ENCODE measurements at places on chromosomes 3 and 15.

- DNase-seq = no peak
These were observed 180.4 kb downstream of the GOLGA8K start for GRCh38 chr15:32222716-32223115.

DNA sequence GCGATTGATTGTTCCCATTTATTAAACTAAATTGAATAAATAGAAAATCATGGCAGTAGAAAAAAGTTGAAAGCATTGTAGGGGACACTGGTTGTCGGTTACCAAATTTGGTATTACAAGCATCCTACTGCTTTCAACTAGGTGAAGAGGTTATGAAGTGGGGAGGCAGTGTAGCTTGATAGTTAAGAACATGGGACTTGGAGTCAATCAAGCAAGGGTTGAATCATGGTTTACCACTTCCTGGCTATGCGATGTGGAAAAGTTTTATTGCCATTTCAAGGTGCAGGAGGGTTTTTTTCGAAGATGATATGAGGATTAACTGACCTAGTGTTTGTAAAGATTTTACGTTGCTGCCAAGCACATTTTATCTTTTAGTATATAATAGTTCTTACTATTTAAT, 318.2 kb upstream of the KCNH8 start:
- no peak for DNase-seq

DNA sequence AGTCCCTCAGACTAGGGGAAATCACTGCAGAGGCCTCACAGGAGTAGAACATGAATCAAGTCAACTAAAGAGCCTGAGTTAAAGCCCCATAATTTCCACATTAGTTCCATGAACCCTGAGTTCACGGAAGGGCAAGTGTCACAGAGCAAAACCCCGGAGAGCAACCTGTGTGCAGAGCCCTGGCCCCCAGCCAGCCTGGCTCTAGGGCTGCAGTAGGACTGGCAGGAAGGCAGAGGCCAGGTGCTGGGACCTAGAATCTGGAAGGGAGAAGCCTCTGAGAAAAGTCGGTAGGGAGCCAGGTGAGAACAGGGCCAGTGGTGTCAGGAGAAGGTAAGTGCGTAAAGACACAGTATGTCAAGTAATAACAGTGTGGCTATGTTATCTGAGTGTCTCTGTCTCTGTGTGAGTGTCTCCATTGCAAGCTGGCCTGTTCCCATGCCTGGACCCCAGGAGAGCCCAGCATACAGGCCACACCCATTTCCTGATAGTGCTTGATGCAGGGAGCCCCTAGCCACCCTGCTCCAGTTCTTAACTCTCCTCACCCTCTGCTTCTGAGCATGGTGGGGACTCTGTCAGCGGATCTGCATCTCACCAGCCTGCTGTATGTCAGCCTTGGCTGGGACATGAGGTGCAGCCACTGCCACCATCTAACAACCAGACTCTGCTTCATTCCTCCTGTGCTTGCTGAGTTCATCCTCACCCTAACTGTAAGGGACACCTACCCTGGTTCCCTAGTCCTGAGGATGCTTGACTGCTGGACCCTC, 11.3 kb upstream of the MANF start:
- DNase-seq = no peak

- DNase-seq = no peak
These were observed 90.8 kb downstream of the GABRG3 start for GRCh38 chr15:27061739-27062138.

GRCh38 chr3:105857601-105858000, 11.2 kb downstream of the CBLB start:
- DNase-seq = no peak
